ENCODE measurements at places on chromosomes 6 and 20. TPM values are rescaled to one million over a fixed set of nuclear protein-coding genes. Genes with fewer than 3 reads are reported as not detected.

The MEP1A gene
- not detected for total RNA-seq

The HLA-DPA1 gene
- total RNA-seq: 69.8 TPM

GRCh38 chr6:111680015-111680712, 74.5 kb upstream of the TRAF3IP2 start:
- DNase-seq: no peak

The NNAT gene
- total RNA-seq: not detected

- DNase-seq: no peak
Measured at GRCh38 chr6:32604434-32604877, 14.8 kb upstream of the HLA-DRB1 start.
